ENCODE measurements at places on chromosomes 5 and 9.

DNA sequence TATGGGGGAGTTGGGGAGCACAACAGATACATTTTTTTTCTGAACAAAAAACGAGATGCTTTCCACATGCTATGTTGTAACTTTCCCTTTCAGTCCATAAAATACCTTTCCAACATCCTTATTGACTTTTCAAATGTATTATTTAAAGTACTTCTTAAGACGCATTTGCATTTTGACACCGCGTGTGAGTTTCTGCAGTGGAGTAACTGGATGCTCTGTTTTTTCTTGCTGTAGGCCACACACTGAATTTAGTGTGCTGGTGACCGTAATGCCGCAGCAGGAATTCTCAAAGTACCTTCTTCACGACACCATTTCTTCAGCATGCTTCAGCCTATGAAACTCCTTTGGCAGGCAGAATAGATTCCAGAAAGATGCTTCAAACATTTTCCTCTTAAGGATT is 14.3 kb upstream of the EPB41L4B start:
- DNase-seq, result no peak

DNA sequence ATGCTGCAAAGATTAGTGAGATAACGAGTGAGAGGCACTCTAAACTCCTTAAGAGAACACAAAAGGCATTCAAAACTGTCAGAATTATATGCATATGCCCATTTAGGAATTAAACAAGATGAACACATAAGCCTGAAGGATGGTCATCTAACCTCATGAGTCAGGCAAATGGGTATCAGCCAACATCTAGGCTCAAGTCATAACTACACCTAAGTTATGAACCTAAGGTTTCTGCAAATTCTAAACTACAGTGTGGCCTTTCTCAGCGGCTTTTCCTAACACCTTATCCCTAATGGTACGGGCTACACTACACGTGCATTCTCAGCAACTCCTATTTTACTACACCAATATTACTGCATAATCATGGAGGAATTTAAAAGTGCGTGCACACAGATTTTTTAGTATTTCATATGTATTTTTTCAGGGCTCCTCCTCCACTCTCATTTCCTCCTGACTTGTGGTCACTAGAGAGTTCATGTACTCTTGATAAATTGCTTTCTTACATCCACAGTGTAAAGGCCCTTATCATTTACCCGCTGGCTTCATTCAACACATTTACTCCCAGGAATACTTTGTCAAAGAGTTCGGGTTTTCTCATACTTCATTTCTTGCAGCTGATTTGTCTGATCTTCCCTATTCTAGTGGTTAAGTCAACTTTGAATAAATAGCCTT is 316.5 kb downstream of the BNC2 start:
- DNase-seq, result no peak

DNA sequence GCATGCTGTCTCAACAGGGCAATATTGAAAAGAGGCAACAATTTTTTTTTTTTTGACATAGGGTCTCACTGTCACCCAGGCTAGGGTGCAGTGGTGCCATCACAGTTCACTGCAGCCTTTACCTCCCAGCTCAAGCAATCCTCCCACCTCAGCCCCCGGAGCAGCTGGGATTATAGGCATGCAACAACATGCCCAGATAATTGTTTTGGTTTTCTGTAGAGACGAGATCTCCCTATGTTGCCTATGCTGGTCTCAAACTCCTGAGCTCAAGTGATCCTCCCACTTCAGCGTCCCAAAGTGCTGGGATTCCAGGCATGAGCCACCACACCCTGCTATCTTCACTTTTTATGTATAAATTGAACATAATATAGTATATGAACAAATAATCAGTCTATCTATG is 47.6 kb downstream of the PRELID2 start:
- no peak for DNase-seq

DNA sequence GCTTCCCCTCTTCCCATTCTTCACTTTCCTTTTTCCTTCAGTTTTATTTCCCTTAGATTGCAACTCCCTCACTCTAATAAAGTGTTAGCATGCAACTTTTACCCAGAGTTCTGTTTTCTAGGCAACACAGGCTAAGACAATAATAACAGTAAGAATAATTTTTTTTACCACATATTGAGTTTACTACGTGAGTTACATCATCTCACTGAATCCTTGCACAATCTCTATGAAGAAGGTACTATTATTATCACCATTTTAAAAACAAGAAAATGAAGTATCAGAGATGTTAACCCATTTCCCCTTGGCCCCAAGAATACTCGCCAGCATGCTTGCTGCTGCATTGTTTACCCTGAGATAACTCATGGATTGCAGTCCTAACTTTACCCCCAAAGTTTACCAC is 53.7 kb upstream of the SMIM32 start:
- DNase-seq, result no peak

- peak; percentile 90 for DNase-seq
These were observed at the start of gene FAM53C for GRCh38 chr5:138337685-138338410. Gene FAM53C, plus strand, starts transcription at chr5:138338266. Its CDS starts 3,070 bp downstream, at chr5:138341336.

- DNase-seq, result no peak
These were observed 37.9 kb upstream of the GABRP start for GRCh38 chr5:170745481-170746071.

- no peak for DNase-seq
These were observed 40.4 kb downstream of the BASP1 start for GRCh38 chr5:17257705-17258273.

All from activated T-helper 1 cell treated with anti-CD3 and anti-CD28 coated beads, Interleukin-12 subunit alpha, Interleukin-12 subunit beta, Interleukin-2, Interleukin-4 antibody, amounts not matched to agents 30 ng/mL and 10 ng/mL and 1 ng/mL, durations not matched to agents 14 hours and 24 hours and 36 hours (primary cell).